ENCODE measurements at places on chromosomes 6 and 20. TPM values are rescaled to one million over a fixed set of nuclear protein-coding genes. Genes with fewer than 3 reads are reported as not detected.

DNA sequence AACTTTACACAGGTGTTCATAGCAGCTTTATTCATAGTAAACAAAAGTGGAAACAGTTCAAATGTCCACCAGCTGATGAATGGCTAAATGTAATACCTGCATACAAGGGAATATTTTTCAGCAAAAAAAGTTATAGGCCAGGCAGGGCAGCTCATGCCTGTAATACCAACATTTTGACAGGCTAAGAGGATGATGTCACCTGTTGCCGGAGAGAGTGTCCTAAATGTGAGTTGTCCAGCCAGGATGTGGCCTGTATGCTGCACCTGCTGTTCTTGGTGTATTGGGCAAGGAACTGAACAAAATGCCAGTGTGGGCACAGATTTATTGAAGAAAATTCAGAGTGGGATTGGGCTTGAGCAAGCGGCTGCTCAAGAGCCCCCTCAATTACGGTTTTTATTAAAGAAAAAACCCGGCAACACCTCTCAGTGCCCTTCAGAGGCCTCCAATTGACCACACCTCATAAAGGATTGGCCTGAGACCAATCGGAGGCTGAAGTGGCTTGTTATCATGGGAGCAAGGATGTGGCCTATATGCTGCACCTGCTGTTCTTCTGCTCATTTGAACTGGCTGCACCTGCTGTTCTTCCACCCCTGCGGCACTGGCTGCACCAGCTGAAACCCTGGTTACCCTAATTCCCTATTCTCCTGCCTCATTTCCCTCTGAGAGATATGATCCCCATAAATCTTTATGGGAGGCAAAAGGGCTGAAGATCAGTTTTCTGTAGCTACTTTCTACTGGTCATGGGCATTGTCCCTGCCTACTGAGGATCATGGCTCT, 164.3 kb upstream of the PROKR2 start:
- no peak for DNase-seq

DNA sequence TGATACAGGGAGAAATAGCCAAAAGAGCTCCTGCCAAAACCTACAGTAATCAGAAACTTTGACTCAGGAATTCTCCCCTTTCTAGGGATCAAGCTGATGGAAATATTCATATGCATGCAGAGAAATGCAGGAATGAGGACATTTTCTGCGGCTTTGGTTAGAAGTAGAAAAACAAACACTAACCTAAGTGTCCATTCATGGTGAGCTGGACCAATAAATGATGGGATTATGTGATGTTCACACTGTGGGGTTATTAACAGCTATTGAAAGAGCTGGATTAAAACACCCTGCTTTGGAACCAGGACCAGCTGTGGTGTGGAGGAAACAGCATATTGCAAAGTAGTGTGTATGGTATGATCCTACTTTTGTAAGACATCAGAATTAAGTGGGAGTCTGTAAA, 143.1 kb downstream of the SYCP2 start:
- DNase-seq: no peak

DNA sequence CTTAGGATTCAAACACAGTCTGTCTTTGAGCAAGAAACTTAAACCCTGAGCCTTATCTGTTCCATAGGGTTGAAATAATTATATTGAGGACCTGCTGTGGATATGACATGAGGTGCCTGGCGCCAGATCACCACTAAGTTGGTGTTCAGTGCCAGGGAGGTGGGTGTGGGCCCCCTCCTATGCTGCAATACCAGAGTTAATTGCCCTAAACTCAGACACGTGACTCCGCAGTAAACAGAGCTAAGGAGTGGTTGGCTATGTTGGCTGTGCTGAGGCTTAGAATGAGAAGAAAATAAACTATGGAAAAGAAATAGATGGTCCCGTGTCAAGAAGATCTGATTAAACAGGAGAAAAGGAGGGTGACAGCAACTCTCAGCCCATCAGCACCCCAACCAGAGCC, 419.4 kb upstream of the JARID2 start:
- no peak for DNase-seq

GRCh38 chr6:135145063-135145800, 35.9 kb upstream of the MYB start:
- DNase-seq: no peak

DNA sequence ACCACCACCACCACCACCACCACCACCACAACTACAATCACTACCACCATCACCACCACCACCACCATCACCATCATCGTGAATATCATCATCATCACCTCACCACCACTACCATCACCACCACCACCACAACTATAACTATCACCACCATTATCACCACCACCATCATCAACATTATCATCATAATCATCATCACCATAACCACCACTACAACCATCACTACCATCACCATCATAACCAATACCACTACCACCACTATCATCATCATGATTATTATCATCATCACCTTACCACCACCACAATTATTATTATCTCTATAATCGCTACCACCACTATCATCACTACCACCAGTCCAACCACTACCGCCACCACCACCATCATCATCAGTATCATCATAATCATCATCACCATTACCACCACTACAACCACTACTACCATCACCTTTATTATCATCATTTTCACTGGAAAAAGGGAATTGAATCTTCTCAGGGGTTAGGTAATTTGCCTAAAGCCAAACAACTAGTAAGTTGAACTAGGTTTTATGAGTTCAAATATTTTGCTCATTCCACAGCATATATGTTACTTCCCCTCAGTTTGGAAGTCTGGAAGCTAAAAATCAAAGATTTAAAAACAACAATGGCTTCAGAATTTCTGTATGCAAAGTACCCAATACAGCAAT, 8.3 kb downstream of the RIPOR2 start:
- DNase-seq: no peak

DNA sequence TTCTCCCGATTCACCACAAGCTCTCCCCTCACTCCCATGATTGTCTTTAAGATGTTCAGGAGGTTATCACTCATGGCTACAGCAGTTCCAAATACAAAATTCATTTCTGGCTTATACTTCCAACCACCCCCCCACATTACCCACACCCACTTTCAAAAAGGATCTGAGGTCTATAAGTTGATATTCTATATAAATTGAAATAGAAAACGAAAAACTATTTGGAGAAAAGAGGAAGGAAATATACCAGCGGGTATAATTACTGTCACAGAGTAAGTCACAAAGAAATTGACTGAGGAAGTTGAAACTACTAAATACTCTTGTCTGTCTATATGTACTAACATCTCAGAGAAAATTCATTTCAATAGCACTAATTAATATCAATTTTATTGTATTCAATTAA, 112.7 kb upstream of the TNFAIP3 start:
- DNase-seq: no peak

DNA sequence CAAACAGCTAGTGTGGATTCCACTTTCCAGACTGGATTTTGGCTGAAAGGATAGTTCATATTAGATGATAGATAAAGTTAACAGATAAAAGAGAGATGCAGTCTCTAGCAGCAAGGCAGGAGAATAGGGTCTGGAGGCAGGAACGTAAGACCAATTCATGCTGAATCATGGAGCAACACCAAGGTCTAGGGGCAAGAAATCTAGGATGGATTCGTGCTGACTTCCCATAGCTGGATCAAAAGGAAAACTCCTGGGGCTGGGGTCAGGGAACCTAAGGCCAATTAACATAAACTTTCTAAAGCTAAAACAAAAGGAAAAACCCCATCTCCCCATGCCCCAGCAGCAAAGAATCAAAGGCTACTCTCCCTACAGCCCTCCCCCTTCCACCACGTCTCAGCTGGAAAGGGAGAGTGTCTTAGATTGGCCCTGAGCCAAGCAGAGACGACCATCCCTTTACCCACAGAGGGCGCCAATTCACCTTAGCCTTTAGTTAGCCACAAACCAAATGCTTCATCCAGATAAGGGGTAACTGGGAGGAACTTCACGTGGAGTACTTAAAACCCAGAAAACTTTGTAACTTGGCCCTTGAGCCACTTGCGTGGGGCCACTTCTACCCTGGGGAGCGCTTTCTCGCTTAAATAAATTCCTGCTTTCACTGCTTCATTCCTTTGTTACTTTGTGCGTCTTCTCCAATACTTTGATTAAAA, 7.6 kb downstream of the TREM1 start:
- DNase-seq: no peak

GRCh38 chr6:143732536-143732935, 54.8 kb downstream of the PHACTR2 start:
- no peak for DNase-seq

DNA sequence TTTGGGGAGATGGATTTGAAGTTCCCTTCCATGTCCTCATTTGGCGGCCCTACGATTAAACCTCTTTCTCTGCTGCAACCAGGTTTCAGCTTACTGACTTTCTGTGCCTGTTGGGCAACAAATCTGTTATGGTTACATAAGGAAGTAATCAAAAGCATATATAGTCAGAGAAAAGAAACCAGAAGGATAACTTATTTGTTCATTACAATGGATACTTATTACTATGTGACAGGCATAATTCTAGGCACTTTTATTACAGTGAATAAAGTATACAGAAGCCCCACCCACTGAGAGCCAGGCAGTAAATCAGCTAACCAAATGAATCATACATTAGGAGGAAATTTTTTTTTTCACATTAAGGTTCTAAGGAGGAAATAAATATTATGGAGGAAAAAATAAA, 9.6 kb upstream of the TRIM31 start:
- DNase-seq: no peak

DNA sequence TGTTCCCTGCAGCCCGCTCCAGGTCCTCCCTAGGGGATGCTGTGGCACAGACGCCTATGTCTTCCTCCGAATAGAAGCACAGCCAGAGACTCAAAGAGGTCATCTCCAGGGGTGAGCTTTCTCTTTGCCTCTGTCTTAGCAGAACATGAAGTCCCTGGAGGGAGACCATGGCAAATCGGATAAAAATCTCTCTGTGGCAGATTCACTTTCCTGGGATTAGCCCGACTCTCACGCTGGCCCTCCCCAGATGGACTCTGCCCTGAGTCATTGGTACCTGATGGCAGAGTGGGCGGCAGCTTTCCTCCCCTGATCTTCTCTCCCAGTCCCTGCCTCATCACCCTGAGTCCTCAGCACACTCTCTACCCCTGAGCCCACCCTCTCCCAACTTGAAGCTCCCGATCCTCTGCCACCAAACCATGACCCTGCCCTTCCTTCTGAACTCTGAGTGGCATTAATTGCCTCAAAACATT, 58.0 kb upstream of the CCDC167 start:
- no peak for DNase-seq

GRCh38 chr20:1654996-1655395, 2.6 kb downstream of the SIRPG start:
- DNase-seq: no peak

GRCh38 chr6:160927416-160927815, 64.2 kb upstream of the MAP3K4 start:
- DNase-seq: no peak

GRCh38 chr6:169024047-169024660, 229.5 kb downstream of the THBS2 start:
- DNase-seq: no peak

- no peak for DNase-seq
Observed at GRCh38 chr20:40276301-40276700, 412.7 kb downstream of the MAFB start.

DNA sequence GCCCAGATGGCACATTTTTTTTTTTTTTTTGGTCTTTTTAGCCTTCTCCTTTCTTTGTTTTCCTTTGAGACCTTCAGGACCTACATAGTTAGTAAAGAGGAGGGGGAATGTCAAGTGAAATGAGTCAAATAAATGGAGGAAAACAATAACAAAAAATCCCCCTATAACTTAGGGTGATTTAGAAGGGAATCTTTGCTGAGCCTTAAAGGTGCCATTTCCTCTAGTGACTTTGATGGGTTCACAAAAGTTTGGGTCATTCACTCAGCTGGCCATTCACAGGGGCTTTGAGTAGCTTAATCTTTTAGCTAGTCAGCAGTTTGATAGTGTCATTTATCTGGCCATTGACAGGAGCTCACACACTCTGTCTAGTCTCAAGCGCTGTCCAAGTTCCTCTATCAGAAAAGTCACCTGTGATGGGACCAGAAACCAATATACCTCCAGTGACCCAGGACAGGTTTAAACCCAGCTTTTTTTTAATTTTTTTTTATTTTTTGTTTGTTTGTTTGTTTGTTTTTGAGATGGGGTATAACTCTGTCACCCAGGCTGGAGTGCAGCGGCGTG, 275.1 kb upstream of the PRDM1 start:
- no peak for DNase-seq

DNA sequence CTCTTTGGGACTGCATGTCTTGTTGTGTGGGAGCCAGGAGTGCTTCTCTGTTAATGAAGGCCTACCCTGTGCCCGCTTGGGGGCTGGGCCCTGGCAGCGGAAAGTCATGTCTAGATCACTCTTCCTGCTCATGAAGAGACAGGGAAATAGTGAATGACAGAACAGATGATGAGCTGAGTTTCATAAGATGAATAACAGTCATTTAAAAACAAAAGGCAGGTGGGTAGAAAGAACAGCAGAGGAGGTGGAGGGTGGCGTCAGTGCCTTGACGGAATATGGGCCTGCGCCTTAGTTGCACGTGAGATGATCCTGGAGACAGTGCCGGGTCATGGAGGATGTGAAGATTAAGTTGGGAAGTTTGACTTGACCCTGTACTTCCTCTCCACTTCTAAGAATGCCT, 85.5 kb downstream of the ARID1B start:
- no peak for DNase-seq

- DNase-seq: no peak
Observed at GRCh38 chr20:14691994-14692393, 354.6 kb upstream of the FLRT3 start.

- DNase-seq: no peak
Observed at GRCh38 chr20:51199920-51200319, 177.0 kb upstream of the KCNG1 start.

DNA sequence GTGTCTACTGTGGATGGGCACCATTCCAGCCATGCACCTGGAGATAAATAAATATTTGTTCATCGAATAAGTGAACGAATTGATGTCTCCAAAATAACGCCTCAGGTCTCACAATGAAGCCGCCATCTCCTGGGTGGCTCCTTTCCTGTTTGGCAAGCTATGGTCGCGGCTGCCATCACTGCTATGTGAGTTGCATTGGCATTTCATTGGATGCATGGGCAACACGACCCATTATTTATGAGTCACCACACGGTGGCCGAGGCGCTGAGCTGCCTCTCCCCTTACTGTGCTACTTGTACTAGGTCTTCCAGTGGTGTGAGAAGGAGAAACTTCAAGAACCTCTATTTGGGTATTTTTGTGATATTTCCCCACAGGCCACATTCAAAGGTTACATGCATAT, 21.3 kb upstream of the PDE10A start:
- no peak for DNase-seq

GRCh38 chr6:56339524-56339923, 92.1 kb upstream of the COL21A1 start:
- no peak for DNase-seq

Gene ASIP
- total RNA-seq: not detected

Gene BPIFB1
- total RNA-seq: not detected

Gene OTOR
- 0.47 TPM for total RNA-seq

Gene HS3ST5
- total RNA-seq: 6.6 TPM

Gene PPARD
- 2.2 TPM for total RNA-seq

Gene PDYN
- not detected for total RNA-seq

Gene C20orf204
- 1.2 TPM for total RNA-seq

Gene NTSR1
- 6.7 TPM for total RNA-seq

Gene PNLDC1
- total RNA-seq: not detected

Gene LAMP5
- total RNA-seq: 4.8 TPM

Measured in occipital lobe (tissue), 3 donors.